Lung (tissue), 17 donors: ENCODE measurements at places on chromosomes 5 and 9. TPM values are rescaled to one million over a fixed set of nuclear protein-coding genes. Genes with fewer than 3 reads are reported as not detected.
A peak's percentile ranks its signal among the peaks of the same experiment; 100 is the strongest.

DNA sequence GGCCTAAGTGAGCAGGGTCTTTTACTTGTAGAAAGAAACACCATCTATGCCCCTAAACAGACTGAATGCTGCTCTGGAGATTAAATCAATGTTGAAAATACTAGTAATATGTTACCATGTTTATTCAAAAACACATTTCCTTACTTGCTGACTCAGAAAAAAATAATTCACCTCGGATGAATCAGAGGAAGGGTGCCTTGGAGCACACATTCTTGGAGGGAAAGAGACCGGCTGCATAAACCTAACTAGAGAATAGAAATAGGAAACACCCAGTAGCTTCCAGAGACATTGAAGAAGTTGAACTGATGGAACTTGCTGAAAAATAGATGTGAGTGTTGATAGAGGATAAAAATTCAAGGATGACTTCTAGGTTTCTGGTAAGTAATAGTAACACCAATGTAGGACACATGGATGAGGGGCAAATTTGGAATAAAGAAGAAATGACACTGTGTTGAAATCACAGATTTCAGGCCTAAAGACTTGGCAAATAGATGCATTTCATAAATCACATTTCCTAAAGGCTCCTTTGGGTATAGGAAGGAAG, 76.9 kb upstream of the MINAR2 start:
- DNase-seq = no peak

- DNase-seq = no peak
Observed at GRCh38 chr9:72726947-72727346, 205.5 kb downstream of the TMC1 start.

DNA sequence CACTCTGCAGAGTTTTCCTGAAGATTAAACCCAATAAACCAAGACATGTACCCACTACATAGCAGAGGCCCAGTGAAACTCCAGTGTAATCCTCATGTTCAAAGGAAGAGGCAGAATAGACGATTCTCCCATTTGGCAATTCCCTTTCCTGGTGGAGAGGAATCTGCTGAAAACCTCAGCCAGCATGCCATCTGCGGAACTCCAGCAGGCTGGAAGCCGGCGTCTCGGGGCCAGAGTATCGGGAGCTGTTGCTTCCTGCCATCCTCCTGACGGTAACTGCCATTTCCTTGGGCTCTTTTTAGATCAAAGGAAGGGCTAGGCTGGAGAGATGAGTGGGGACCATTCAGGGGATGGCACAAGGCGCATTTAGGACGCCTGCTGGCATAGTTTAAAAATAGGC, 20.5 kb downstream of the NEURL1B start:
- no peak for DNase-seq

DNA sequence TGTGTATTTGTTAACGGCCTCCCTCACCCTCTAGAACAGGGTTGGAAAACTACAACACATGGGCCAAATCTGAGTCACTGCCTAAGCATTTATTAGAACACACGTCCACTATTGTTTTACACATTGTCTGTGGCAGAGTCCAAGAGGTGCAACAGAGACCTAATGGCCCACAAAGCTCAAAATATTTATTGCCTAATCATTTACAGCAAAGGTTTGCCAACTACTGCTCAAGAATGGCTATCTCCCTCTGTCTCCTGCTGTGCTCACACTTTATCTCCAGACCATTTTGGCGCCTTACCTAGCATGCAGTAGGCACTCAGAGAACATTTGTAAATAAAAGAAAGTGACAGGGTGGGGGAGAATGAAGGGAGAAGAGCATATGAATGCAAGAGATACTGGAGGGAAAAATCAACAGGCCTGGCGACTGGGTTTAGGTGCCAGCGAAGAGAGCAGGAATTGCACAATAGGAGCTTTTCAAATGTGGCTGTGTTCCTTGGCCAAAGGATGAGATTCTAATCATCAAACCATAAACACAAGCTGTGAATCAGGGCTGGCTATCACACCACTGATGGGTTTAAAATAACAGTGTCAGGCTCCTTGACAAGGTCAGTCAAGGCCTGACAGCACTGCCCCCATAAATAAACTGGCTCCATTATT, 80.3 kb downstream of the EPB41L4A start:
- DNase-seq = peak; percentile 46

DNA sequence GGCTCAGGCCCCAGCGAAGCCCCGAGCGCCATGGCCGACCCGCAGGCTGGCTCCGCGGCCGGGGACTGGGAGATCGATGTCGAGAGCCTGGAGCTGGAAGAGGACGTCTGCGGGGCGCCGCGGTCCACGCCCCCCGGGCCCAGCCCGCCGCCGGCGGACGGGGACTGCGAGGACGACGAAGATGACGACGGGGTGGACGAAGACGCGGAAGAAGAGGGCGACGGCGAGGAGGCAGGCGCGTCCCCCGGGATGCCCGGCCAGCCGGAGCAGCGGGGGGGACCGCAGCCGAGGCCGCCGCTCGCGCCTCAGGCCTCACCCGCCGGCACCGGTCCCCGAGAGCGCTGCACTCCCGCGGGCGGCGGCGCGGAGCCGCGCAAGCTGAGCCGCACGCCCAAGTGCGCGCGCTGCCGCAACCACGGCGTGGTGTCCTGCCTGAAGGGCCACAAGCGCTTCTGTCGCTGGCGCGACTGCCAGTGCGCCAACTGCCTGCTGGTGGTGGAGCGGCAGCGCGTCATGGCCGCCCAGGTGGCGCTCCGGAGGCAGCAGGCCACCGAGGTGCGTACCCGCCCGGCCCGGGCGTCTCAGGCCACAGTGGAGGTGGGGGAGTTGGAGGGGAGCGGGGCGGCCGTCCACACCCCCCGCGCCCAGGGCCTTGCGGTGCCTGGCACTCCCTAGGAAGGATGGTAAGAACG, 1.6 kb downstream of the DMRT2 start:
- DNase-seq = no peak

DNA sequence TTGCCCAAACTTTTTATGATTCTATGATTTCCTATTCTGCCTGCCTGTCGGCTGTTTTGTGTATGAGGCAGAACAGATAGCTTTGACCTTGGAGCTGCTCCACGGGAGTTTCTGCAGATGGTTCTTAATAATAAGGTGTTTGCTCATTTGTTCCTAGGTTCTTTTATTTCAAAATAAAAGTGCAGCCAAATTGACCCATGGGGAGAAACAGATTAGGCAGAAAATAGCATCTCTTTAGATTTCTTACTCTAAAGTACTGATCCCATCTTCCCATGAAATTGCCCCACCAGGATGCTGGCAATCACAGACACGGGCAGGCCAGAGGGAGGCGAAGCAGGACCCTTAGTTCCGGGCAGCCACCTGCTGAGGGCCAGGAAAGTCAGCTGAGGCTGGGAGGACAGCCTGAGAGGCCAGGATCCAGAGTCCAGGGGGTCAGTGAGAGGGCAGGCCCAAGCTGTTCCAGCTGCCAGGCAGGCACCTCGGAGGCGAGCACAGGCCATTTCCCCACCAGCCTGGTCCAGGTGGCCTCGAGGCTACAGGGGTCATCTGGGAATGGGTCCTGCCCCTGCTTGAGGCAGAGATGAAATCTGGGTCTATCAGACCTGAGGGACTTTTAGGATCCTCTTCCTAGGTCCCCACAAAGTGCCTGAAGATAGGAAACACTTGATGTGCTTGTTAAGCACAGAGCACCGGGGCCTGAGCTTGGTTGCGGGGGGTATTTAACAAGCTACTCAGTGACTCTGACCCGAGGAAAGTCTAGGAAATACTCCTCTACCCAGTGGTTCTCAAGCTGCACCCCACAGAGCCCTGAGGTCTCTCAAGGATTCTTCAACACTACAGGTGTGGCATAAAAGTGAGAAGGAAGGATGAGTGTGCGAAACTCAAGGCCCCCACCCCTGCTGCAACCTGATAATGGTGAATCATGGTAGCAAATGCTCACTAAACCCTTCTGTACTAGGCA, 145.4 kb downstream of the CMYA5 start:
- no peak for DNase-seq

DNA sequence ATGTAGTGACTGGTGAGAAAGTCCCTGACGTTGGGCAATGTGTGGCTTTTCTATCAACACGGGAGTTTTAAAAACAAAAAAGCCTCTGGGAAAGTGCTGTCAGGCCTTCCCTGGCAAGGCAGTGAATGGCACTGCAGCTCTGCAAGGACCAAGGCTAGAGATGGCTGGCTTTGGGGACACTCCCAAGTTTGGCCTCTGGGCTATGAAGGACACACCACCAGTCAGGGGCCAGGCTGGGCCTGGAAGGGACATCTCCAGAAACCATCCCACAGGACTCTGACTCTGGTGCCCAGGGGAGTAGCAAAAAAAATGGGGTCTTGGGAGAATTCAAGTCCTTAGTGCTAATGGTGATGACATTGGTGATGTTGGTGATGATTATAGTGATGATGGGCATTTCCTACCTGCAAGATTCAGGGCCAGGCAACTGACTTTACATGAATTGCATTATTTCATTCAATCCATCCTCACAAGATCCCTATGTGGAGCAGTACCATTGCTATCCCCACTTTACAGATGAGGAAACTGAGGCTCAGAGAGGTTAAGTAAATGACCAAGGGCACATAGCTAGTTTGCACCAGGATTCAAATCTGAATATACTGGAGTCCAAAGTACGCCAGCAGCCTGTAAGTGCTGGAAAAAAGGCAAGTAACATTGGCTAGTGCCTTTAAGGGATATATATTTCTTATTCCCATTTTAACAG, 2.6 kb upstream of the PPARGC1B start:
- DNase-seq = no peak

Gene POLE3
- 31.0 TPM for total RNA-seq

- DNase-seq = no peak
Observed at GRCh38 chr9:93306579-93307091, 122.7 kb downstream of the WNK2 start.
